Hindlimb muscle (tissue), 1 donor: ENCODE measurements at places on chromosomes 4 and X. TPM values are rescaled to one million over a fixed set of nuclear protein-coding genes. Genes with fewer than 3 reads are reported as not detected.

The TAF1 gene
- polyA plus RNA-seq: 27.2 TPM

The KCNE5 gene
- 82.6 TPM for polyA plus RNA-seq

The NXF2B gene
- not detected for polyA plus RNA-seq

The SASH3 gene
- polyA plus RNA-seq: 3.1 TPM

The FOXR2 gene
- polyA plus RNA-seq: not detected

The GAGE1 gene
- polyA plus RNA-seq: not detected

The SERTM2 gene
- polyA plus RNA-seq: 1.5 TPM

The STK32B gene
- polyA plus RNA-seq: 6.6 TPM

The CTAG1B gene
- polyA plus RNA-seq: not detected

The MUC7 gene
- not detected for polyA plus RNA-seq

The CXCL11 gene
- not detected for polyA plus RNA-seq

The FMR1NB gene
- not detected for polyA plus RNA-seq

The PRRG1 gene
- 15.3 TPM for polyA plus RNA-seq

The ARFIP1 gene
- polyA plus RNA-seq: 18.8 TPM

The AFM gene
- polyA plus RNA-seq: not detected

The TEX11 gene
- 0.23 TPM for polyA plus RNA-seq

The HELT gene
- not detected for polyA plus RNA-seq

The GAGE12F gene
- not detected for polyA plus RNA-seq

The MAGEA2B gene
- polyA plus RNA-seq: not detected

The OCIAD2 gene
- polyA plus RNA-seq: 24.6 TPM

The CT45A1 gene
- polyA plus RNA-seq: not detected

The ERCC6L gene
- 1.6 TPM for polyA plus RNA-seq

The GPRIN3 gene
- polyA plus RNA-seq: 3.3 TPM

The USP17L25 gene
- not detected for polyA plus RNA-seq
